Activated T-cell treated with anti-CD3 and anti-CD28 coated beads, Interleukin-2, amount 50 U/mL, for 4 hours (primary cell): ENCODE measurements at places on chromosomes 16 and 17. TPM values are rescaled to one million over a fixed set of nuclear protein-coding genes. Genes with fewer than 3 reads are reported as not detected.

GP2 gene
- total RNA-seq: 4.2 TPM

- no peak for DNase-seq
Measured at GRCh38 chr17:75738218-75738802, 17.1 kb downstream of the ITGB4 start.

CEP95 gene
- 38.2 TPM for total RNA-seq

- no peak for DNase-seq
Measured at GRCh38 chr17:290121-290521, 62.5 kb downstream of the RPH3AL start.

DNA sequence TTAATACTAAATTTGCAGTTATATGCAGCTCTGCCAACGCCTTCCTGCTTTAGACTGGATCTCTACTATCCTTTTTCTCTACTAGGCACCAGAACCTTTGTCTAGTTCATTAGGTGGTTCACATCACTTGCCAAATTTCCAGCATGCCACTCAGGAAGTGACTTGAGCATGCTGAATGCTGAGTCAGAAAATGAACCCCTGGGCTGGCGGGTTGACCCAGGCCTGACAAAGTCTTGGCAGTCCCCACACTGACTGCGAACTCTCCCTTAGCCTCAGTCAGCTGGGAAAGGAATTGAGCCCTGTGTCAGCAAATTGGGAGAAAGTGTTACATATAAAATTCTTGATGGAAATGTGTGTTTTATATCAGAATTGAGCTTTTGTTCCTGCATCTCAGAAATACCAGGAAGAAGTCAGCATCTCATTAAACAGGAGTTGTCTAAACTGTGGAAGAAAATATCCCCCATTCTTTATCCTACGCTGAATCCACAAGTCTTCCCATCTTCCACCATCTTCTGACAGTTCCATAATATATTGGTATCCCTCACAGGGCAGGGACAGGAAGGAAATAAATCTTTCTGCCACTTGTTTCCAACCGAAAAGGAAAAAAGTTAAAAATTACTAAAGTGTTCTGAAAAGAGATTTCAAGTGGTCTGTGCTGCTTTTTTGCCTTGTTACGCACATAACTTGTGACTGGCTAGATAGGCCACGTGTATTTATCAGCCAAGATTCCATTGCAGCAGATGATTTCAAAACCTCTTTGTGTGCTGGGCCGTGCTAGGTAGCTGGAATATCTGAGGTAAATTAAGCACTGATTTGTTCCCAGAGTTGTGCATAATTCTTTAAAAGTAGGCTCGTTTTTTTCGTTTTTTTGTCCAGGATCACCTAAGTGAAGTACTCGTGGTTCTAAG, 16.7 kb upstream of the SLC12A3 start:
- no peak for DNase-seq

DNA sequence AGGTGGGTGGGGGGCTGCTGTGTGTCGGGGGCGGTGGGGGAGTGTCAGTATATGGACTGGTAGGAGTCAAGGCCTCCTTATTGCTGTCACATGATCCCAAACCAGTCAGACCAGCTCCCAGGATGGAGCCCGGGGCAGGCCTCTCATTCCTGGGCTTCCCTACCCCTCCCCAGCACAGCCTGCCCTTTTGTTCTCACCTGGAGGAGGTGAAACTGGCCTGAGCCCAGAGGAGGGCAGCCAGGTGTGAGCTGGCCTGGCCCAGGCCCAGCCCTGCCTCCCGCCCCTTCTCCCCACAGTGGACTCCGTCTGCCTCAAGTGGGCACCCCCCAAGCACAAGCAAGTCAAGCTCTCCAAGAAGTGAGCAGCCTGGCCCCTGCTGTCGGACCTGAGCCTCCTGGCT, 4.6 kb downstream of the PRSS8 start:
- DNase-seq: no peak

DNA sequence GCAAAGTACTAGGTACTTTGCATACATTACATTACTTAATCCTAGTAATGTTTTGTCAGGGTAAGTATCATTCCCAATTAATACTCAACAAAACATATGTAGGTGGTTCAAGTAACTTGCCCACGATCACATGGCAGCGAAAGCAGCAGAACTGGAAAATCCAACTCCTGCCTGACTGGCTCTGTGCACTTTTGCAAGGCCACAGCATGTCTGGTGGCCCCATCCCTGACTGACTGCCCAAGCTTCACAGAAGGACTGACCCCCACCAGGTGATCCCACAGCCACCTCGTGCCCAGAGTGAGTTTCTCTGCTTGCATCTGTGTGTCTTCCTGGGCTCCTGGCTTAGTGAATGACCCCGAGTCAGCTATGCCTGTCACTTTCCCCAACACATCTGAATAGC, 11.4 kb downstream of the CNP start:
- DNase-seq: no peak

DNA sequence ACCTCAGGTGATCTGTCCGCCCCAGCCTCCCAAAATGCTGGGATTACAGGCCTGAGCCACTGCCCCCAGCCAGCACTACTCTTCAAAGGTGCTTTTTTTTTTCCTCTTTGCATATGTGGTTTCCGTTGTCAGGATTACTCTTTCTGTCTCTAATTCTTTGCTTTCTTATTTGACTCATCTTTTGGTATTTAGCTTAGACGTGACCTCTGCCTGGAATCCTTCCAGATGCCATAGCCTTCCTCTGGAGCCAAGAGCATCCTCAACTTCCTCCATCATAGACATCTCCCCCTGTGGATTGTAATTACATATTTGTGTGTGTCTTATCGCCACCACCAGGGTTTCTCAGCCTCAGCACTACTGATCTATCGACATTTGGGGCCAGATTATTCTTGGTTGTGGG, 84.4 kb upstream of the XYLT1 start:
- DNase-seq: no peak

TPPP3 gene
- total RNA-seq: not detected

CCL3 gene
- 341 TPM for total RNA-seq
